Aorta (tissue), 5 donors: ENCODE measurements at places on chromosomes 7 and 10.

GRCh38 chr7:136348542-136349192 is 371.5 kb upstream of the MTPN start:
- no peak for DNase-seq

- no peak for DNase-seq
These were observed 651.6 kb upstream of the IGFBP3 start for GRCh38 chr7:46572691-46573090.

GRCh38 chr10:14146501-14146900 is 184.2 kb downstream of the FRMD4A start:
- no peak for DNase-seq

- no peak for DNase-seq
These were observed 853 bp downstream of the NKX6-2 start for GRCh38 chr10:132784866-132785722.

DNA sequence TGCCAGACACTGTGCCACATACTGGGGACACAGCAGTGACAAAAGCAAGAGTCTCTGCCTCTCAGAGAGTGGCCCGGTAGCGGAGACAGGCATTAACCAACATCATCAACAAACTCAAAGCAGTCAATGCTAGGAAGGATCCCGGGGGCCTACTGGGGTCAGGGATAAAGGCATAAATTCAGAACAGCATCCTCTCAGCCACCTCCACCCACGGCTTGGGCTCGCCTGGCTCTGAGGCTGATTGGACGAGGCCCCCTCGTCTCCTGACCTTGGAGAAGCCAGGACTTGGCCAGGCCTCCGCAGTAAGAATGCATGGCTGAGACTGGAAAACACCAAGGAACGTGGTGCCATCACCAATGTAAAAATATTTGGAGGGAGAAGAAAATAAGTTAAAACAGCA is 102.1 kb downstream of the ARHGAP22 start:
- DNase-seq, result no peak

GRCh38 chr7:910441-910861 is 34.1 kb downstream of the GET4 start:
- DNase-seq, result no peak

DNA sequence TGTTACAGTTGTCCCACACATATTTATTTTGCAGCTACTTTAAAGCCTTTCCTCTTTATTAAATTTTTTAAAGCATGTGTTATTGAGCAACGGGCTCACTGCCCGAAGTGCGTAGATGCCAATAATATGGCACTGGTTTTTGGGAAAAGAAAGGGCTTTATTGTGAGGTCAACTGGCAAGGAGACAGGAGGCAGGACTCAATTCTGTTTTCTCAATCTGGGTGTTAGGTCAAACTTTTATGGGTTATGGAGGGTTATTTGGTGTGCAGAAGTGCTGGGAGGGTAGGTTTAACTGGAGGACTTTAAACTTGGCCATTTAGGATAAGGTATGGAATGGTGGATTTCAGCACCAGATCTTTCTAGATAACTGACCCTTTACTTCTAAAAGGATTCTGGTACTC is 183.6 kb downstream of the LRRC4 start:
- no peak for DNase-seq

DNA sequence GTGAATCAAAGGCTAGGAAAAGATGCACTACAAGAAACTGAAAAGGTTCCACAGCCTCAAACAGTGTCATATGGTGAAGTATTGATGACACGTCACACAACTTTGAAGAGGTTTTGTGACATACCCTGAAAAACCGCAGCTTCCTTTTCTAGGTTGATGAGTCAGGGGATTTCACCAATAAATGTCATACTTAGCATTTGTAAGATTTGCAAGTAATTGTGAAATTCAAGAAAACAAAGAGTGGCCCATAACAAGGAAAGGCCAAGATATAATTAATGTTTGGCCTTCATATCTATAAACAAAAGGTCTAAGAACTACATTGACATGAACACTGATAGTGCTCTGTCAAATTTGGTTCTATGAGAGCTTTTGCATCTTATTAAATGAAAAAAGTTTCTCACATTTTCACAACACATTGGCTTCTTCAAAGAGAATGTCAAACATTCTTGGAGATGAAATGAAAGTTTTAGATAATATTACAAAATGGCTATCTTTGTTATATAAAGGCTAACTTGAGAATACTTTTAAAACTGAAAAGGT is 62.0 kb upstream of the NAMPT start:
- no peak for DNase-seq

- no peak for DNase-seq
These were observed 311.7 kb downstream of the GATA3 start for GRCh38 chr10:8365935-8366911.

DNA sequence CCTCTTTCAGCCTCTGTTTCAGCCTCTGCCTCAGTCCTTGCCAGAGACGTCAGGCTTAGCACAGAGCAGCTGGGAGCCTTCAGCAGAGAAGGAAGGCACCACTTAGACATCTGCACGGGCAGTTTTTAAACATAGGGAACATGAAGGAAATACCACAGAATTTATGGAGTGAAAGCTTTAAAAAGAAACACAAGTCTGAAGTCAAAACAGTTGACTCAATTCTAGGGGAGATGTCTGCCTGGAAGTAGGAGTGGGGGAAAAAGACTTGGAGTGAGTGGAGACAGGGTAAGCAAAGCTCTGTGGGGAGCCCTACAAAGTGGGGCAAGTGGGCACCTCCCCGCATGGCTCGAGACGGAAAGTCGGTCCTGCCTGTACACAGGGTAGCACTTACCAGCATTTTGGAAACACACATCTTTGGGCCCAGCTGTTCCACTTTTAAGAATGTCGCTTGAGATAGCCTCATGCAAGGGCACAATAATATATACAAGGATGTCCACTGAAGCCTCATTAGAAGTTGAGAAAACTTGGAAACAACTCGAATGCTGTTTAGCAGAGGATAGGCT is 5.0 kb upstream of the TBXAS1 start:
- DNase-seq, result no peak

GRCh38 chr7:29255906-29256692 is 61.5 kb downstream of the CHN2 start:
- no peak for DNase-seq

- DNase-seq, result no peak
These were observed 137.8 kb downstream of the ACTR3B start for GRCh38 chr7:152897401-152897800.
